ENCODE measurements at places on chromosomes 7 and 10.

- DNase-seq, result no peak
These were observed 17.9 kb downstream of the AFAP1L2 start for GRCh38 chr10:114386452-114386851.

DNA sequence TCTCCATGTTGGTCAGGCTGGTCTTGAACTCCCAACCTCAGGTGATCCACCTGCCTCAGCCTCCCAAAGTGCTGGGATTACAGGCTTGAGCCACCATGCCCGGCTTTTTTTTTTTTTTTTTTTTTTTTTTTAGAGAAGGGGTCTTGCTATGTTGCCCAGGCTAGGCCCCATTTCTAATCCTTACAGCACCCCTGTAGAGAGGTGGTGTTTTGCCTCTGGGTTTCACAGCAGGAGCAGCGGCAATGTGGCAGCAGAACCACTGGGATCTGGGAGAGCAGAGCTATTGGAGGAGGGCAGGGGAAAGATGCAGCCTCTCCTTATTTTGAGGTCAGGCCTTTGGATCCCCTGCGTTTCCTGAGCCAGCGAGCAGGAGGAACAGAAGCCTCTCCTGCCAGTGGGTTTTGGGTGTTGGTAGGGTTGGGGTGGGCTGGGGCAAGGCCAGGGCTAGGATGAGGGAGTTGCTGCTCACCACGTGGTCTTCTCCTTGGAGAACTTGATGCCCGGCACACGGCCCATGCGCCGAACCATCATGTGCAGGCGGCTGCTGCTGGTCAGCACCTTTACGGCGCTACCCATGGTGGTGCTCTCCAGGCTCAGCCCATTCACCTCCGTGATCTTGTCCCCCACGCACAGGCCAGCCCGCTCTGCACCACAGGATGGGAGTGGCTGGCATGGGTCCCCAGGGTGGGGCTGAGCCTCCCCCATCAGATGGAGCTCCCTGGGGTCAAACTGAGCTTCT lies 7.8 kb downstream of the PDZD7 start:
- DNase-seq, result no peak

GRCh38 chr7:50389961-50390360 lies 60.2 kb downstream of the FIGNL1 start:
- no peak for DNase-seq

DNA sequence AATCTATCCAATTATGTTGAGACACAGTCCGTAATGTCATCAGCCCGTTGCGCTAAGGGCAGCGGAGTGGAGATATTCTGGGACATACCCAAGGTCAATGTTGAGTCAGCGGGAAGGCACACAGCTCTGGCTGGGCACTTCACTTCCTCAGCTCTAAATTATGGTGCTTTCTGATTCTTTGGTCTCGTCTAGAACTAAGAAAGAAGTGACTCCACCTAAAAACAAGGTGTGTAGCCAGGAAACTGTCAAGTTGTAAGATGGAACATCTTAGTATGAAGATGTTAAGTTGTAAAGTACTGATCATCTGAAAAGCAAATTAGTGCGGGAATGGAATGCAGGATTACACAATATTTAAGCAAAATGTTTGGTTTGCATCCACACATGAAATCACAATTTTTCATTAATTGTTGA lies 43.1 kb downstream of the BAIAP2L1 start:
- DNase-seq, result peak; percentile 74

- no peak for DNase-seq
These were observed 62.7 kb downstream of the ARID5B start for GRCh38 chr10:61964059-61964709.

DNA sequence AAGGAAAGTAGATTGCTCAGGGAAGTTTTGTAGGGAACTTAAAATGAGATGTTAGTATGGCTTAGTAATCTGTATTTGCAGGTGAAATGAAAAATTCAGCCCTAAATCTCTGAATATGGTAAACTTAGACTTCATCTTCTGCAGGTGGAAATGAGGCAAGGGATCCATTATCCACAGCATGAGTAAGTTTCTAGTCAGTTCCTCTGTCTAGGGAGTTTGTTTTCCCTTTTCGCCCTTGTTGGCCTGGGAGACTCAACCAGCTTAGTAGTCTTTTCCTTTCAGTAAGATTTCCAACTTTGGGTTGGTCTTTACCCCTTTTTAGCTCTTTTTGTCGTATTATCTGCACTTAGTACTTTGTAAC lies 65.6 kb downstream of the ZEB1 start:
- no peak for DNase-seq

GRCh38 chr10:86269332-86269731 lies 97.3 kb downstream of the GRID1 start:
- no peak for DNase-seq

DNA sequence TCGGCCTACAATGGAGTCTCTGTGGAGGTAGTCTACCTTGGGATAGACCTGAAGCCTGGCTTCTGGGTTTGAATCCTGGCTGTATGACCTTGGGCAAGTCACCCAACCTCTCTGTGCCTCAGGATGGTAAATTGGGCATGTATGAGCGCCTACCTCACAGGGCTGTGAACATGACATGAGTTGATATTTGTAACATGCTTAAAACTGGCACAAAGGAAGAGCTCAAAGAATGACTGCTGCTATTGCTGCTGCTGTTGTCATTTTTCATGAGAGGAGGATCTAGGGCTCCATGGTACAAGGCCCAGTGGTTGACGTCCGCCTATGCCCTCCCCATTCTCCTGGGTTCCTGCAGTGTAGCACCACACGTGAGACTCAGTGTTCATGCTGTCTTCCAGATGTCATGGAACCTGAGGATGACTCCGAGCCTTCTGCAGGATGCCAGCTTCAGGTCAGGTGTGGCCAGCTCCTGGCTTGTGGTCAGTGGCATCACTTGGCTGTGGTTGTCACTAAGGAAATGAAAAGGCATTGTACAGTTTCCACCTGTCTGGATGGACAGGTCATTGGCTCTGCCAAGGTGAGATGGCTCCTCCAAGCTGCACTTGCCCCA lies 95.0 kb downstream of the WDFY4 start:
- no peak for DNase-seq

GRCh38 chr7:24912874-24913514 lies 67.0 kb downstream of the OSBPL3 start:
- DNase-seq, result no peak

GRCh38 chr10:31646519-31646918 lies 282.1 kb downstream of the ARHGAP12 start:
- no peak for DNase-seq

DNA sequence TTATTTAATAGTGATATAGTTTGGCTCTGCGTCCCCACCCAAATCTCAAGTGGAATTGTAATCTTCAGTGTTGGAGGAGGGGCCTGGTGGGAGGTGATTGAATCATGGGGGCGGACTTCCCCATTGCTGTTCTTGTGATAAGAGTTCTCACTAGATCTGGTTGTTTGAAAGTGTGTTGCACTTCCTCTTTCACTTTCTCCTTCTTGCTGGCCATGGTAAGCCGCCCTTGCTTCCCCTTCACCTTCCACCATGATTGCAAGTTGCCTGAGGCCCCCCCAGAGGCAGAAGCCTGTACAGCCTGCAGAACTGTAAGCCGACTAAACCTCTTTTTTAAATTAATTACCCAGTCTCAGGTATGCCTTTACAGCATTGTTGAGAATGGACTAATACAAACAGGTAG lies 101.4 kb downstream of the MTPAP start:
- no peak for DNase-seq

GRCh38 chr7:5428478-5429252 lies 5.0 kb upstream of the TNRC18 start:
- peak; percentile 94 for DNase-seq

GRCh38 chr7:158683541-158683940 lies 21.1 kb downstream of the NCAPG2 start:
- DNase-seq, result no peak

DNA sequence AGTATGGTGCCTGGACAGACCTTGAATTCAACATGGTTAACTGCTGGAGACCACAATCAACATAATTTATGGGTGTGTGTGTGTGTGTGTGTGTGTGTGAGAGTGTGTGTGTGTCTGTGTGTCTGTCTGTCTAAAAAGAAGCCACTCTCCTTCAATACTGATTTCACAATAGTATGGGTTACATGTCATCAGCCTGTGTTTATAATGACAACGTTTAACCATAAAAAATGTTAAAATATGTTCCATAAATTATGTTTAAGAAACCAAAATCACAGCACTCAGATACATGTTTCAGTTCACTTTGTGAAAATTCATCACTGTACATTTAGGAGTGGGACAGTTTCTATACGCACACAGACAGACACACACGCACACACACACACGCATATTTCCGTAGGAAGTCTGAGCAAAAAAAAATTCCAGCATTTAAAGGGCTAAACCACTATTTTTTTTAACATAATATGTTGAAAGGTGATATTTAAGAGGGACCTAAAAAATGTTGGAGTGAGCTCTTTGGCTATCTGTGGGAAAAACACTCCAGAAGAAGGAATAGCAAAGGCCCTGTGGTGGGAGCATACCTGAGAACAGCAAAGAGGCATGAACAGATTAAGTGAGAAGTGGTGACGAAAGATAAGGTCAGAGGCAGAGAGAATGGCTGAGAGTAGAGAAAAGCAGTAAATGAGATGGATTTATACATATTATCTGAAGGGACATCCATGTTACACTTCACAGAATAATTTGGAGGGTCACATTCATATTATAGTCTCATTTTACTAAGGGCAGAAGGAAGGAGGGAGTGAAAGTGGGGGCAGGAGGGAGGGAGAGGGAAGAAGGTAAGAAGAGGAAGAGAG lies 10.9 kb downstream of the PDZD8 start:
- no peak for DNase-seq

- no peak for DNase-seq
These were observed 100.0 kb downstream of the GRID1 start for GRCh38 chr10:86266446-86267242.

GRCh38 chr10:77983384-77984341 lies 45.7 kb downstream of the POLR3A start:
- DNase-seq, result no peak

DNA sequence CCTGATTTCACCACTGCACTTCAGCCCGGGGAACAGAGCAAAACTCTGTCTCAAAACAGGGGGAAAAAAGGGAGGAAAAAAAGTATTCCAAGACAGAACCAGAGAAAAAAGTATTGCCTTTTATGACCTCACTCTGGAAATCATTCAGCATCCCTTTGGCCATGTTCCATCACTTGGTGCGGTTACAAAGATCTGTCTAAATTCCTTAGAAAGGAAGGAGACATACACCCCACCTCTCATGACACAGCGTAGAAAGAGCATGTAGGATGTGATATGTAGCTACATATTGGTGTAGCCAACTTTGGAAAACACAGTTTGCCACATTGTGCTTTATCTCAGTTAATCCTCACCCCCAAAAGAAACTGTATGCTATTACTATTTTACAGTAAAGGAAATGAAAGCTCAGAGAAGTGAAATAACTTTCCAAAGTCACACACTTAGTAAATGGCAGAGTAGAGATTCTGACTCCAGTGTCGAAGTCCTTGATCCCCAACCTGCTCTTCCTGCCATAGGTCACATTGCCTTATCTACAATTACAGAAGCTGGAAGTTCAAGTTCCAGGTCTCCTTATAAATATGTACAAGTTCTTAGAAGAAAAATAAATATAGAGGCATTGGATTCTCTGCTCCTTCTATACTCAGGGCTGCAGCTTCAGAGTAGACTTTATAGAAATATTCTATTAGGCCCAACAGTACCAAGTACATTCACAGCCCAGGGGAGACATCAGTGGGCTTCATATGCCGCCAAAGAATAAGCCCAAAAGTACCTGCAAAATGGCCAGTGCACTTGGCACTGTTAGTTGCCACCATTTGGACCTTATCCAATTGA lies 91.6 kb upstream of the KMT2E start:
- no peak for DNase-seq

DNA sequence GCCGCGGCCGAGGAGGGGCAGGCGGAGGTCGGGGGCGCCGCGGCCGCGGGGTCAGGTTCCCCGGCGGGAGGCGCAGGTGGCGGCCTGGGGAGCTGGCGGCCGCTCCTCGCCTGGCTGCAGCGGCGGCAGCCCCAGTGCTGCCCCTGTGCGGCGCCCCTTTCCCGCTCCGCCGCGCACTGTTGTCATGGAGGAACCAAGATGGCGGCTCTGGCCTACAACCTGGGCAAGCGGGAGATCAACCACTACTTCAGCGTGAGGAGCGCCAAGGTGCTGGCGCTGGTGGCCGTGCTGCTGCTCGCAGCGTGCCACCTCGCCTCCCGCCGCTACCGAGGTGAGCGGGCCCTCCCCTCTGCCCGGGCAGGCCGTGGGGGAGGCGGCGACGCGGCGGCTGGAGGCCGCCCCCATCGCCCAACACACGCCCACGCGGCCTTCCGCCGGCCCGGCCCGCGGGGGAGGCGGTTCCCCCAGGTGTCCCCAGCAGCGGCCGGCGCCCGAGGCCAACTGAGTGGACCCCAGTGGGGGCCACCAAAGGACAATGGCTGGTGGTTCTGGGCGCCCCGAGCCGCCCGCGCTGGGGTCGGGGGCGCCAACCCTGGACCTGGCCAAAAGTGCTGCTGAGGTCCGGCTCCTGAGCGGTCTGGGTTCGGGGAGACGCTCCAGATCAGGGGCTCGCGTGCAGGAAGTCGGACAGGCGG lies 425 bp downstream of the CASD1 start:
- DNase-seq, result peak; percentile 66

GRCh38 chr10:100827819-100828737 lies 82.7 kb downstream of the PAX2 start:
- DNase-seq, result no peak

DNA sequence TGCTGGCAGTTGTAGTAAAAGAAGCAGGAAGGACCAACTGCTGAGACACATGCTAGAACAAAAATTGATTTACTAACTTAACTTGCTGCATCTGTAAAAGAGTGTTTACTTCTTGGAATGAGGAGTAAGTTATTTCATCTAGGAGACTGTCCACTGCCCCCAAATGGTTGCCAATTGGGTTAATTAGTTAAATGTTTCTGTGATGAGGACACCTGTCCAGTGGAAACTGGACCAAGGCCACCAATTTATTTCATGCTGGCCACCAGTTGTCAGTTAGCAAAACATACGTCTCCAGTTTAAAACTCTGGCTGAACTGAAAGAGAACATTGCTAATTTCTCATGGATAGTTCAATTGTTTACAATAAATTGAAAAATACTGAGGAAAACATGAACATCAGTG lies 191.7 kb downstream of the PPP1R9A start:
- DNase-seq, result no peak

GRCh38 chr7:42625421-42625820 lies 286.4 kb downstream of the C7orf25 start:
- DNase-seq, result no peak
